ENCODE measurements at places on chromosomes 3 and 15.

DNA sequence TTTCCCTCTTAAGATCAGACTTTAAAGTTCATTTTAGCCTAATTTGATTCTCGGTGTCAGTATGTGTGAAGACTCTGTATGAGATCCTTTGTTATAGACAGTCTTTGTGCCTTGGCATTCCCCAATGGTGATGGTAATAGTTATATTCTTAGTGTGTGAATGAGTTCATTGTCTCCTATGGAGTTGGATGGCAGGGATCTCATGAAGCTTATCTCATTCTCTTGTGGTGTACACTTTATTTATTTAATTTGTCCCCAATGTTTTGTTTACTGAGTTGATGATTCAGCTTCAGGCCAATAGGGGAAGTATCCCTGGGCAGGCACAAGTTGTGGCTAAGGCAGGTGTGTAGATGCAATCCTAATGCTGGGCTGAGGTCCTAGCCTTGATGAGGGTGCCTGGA is 222.0 kb upstream of the DPPA4 start:
- DNase-seq: no peak

DNA sequence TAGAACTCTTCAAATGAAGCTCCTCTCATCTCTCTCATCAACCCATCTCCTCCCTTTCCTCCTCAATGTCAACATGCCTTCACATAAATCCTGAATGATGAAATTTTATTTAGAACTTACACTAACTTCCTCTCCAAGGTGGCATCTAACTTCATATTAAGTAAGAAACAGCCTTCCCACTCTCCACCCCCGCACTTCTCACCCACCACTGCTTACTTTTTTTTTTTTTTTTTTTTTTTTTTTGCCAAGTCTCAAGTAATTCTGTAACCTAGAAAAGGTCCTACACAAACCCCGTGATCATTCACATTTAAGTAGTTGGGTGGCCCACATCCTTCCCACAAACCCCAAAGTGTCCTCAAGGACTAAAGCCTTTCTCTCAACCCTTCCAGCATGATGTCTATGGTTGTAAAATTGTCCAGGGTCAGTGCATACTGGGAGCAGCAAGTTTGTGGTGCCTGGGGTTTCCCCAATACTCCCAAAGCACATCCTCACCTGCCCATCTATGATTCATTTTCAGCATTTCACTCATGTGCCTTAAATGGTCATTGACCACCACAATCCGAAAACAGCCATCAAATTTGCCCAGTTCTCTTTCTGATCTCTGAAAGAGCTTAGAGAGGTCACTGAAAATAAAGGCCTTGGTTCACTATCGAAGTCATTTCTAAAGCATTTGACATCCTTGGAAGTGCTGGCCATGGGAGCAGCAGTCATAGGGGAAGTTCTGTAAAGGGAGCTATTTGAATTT is 47.2 kb downstream of the CD86 start:
- DNase-seq: no peak

DNA sequence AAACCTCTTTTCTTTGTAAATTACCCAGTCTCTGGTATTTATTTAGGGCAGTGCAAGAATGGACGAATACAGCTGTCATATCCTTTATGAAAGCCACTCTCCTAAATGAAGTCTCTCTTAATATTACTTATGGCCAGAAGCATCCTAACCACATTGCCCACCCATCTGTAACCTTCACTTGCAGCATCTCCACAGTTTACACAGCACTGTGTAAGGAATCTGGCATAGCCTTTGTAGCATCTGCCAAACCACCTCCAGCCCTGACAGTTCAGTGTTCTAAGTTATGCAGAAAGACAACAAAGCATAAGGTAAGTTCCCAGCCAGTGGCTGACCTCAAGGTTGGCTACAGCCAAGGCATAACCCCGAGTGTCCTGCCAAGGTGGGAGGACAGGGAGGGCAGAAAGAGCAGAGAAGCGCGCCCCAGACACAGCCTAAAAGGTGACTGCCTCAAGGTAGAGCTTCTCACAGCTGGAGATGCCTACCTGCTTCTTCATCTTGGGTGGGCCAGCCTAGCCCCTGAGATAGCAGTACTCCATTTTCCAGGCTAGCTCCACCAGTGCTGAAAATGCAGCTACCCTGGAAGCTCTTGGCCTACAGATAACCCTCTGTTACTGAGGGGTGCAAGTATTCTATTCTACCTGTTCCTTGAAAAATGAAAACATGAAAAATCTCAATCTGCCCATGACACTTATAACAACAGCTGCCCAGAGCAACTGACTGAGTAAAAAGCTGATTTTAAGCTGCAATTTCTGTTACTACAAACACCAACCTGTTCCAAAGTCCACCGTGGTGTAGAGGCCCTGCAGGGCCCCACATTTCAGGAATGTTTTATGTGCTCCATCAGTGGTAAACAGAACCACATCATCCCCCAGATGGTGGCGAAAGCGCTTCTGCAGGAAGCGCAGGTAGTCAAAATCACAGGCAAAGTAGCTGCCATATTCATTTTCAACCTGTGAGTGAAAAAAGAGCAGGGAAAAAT is 39.3 kb downstream of the GLB1 start:
- DNase-seq: no peak

DNA sequence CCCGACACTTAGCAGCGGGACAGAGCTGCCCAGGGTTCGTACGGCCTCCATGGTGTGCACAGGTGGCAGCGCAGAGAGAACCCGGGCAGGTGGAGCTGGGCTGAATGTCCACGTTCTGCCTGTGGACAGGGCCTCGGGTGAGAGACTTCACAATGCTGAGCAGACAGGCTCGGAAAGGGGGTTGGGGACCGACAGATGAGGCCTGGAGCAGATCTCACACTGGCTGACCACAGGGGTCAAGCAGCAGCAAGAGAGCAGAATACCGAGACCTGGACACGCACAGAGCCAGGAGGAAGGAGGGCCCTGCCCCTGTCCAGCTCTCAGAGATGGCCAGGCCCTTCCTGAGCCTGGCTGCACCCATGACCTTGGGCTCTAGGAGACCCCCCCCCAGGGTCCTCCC is 83.0 kb downstream of the VGLL4 start:
- no peak for DNase-seq

GRCh38 chr3:185264849-185265553 is 11.2 kb upstream of the EHHADH start:
- DNase-seq: no peak

DNA sequence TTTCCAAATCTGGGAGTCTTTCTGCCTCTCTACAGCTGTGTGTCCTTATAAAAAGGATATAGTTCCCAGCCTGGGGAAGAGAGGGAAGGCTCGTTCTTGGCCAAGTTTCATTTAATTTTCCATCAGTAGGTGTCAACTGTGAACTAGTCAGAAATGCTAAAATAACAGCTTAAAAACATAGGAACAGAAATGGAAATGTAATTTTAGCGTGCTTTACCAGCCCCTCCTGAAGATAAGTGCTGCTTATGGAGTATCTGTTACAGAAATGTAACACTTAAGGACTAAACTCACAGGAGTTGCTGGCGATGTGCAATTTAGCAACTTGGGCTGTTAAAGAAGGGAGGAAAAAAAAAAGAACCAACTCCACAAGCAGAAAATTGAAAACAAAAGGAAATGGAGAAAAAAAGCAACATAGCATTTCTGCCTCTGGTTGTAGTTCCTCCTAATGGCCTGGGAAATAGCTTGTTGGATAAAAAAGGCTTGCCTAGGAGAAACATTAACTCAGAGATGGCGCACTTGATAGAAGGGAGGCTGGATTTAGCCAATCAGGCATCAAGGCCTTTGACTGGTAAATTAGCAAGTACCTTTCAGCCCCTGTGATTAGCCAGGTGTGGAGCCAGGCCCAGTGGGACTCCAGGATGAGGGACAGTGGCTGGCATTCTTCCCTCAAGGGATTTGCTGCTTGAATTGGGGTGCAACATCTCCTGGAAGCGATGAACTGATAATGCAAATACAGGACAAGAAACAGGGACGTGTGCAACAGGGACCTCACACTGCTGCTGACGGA is 84.3 kb downstream of the RPLP1 start:
- no peak for DNase-seq

DNA sequence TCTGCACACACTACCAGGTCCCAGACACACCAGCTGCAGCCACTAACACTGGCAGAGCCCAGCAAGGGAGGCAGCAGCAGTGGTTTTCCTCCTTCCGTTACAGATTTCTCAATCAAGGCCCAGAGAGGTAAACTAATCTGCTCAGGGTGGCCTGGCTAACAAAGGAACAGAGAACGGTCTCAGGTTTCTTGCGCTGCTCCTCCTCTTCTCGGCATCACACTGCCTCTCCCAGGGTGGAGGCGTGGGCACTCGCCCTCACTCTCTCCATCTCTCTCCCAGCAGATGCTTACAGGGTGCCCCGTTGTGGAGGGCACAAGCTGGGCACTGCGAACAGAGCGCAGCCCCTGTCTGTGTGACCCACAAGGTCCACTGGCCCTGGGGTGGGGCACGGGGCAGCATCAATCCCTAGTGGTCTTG is 228.7 kb downstream of the VPS13C start:
- no peak for DNase-seq

- no peak for DNase-seq
These were observed 67.3 kb downstream of the ATG7 start for GRCh38 chr3:11339541-11339940.

DNA sequence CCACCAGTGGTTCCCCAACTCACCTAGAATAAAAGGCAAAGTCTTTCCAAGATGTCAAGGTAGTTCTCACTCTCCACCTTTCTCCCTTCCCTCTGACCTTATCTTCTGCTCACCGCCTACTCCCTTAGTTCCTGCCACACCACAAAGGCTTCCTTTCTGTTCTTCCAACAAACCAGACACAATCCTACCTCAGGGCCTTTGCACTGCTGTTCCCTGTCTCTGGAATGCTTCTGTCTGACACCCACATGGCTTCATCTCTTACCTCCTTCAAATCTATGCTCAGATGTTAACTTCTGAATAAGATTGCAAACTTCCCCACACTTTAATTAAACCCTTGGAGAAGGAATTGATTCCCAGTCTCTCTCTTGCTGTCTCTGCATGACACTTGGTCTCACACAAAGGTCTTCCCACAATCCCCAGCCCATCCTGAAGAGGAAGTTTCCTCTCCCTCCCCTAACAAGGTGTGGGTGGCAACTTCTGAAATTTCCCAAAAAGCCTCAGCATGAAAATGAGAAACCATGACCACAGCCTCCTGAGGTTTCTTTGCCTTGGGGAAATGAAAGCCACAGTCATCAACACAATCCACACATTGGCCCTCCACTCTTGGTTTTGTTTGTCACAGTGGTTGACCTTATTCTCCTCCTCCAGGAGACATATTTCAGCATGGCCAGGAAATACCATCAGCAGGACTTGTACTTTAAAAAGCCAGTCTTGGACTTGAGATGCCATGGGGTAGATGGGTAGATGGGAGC is 3.0 kb upstream of the RYK start:
- DNase-seq: no peak

All from GM18507 (cell line).